ENCODE measurements at places on chromosomes 2 and 18.

- no peak for DNase-seq
Measured at GRCh38 chr2:99651930-99652670, 162.3 kb upstream of the REV1 start.

GRCh38 chr2:63399156-63399555 lies 189.1 kb downstream of the WDPCP start:
- DNase-seq = no peak

- DNase-seq = no peak
Measured at GRCh38 chr2:9327873-9328352, 95.4 kb downstream of the ITGB1BP1 start.

GRCh38 chr18:8080092-8080491 lies 513.0 kb downstream of the PTPRM start:
- DNase-seq = no peak

DNA sequence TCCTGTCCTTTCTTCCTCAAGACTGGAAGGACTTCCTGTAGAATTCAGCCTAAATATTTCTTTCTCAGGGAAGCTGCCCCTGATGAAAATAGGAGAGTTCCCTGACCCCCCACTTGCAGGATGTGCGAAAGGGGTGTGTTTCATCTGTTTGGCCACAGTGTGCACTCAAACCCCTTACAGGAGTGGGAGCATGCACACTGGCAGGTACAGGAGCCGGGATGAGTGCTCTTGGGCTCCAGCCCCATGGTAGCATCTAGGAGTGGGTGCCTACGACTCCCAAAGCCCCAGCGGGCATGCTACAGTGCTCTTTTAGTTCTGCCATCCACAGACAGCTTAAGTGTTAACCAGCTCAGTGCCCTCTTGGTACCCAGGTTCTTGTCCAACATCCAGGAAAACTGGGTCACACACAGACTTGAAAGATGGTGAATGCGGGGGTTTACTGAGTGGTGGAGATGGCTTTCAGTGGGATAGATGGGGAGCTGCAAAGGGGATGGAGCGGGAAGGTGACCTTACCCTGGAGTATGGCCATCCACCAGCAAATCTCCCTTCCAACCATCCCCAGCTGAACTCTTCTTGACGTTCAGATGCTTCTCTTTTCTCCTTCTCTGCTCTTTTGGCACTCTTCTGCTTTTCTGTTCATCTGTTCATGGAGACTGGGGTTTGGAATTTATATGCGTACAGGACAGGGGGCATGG lies 295.0 kb upstream of the NCKAP5 start:
- no peak for DNase-seq

DNA sequence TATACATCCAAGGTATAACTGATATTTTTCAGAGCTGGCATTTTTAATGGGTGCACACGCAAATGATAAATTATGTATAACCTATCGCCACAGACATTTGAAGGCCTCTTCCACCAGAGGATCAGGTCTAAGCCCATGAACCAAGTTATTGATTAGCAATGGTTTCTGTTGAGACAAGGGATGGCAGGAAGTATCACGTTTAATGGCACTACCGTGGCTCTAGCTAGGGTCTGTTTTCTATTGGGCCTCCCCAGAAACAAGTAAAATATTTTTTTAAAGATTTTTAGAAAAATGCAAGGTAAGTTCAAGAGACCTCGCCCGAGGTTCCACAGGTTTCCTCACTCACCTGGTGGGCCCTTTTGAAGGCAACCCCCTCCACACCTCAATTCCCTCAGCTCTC lies 667 bp downstream of the GFPT1 start:
- DNase-seq = no peak

DNA sequence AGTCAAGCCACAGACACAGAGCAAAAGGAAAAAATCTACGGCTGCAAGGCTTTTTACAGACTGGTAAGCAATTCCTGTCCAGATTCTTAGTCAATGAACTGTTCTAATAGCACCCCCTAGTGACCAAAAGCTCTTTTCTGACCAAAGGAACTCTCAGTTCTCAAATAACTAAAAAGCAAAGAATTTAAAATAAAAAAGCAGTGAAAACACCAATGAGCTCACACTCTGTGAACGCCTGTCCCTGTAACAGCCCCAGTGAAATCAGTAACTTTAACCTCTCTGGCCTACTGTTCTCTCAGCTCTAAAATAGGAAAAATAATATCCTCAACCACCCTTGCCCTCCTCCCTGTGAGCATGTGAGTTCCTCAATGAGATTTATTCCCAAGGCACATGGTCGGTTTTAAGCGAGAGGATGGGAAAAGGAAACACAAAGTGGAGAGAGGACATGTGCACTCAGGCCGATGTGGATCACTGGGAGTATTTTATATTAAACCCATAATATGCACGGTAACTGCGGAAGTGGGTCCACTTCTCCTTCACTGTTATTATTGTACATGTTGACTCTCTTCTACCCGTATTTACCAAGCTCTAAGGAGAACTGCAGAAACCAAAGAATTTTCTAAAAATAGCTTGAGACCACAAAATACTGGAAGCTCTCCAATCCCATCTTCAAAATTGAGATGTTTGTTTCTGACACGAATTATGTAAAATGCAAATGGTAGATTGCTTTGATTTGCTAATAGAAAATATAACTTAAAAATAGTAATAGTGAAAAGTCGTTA lies 128.5 kb downstream of the STK39 start:
- peak; percentile 24 for DNase-seq

DNA sequence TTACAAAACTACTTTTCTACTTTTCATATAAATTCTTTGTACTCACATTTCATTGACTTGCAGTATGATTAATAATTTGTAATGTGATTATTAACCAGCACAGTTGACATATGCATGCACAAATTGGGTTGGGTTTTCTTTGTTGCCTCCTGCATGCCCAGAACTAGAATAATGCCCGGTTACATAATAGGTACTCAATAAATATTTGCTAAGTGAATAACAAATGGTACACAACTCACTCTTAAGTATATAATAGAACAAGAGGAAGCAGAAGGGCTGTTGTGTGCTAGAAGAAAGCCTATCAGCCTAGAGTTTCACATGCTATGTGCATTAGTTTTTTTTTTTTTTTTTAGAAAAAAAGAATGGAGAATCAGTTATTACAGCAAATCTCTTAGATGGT lies 9.3 kb downstream of the RDH14 start:
- no peak for DNase-seq

DNA sequence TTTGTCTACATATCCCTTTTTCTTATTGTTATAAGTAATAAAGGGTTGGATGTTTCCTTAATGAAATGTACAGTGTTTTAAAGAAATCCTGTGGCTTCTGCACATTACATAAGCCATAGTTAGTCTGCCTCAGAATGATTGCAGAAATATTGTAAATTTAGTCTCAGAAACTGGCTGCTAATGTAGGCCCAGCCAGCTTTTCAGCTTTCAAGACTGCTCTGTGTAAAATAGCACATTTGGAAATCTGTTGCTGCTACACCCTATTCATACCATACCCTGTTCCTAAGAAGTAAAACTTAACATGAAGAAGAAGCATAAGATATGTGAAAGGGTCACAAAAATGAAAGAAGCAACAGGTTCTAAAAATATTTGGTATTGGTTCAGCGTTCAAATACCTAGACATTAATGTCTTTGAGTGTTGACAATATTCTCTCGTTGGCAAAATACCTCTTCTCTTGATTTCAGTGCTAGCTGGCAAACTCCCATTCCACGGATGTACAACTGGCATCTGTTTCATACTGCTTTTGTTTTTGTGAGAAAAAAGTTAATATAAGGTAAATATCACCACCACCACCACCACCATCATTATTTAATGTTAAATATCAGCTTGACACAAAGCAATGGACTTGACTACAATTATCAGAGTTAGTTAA lies 19.2 kb upstream of the NCKAP1 start:
- DNase-seq = no peak

DNA sequence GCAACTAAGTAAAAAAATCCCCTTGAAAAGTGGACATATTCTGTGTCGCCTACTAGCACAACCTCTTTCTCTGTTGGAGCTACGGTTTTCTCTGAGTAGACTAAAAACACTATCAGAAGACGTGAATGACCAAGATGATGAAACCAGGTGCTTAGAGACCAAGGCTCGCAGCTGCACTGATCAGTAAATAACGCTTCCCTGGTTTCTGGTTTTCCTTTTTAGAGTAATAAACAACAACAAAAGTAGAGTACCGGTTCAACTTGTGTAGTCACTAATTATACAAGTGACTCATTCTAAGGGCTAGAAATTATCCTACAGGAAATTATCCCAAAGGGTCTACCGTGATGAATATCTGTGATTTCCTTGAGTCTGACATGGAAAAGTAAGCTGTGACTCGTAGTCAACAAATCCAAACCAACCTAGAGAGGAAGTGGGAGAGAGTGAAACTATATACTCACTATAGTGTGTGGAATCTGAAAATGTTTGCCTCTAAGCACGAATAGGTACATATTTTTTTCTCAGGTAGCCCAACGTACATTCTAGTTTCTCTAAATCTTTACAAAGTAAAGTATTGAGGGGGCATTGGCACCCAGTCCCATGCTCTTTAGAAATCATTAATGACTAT lies 17.8 kb downstream of the RASGRP3 start:
- no peak for DNase-seq

- no peak for DNase-seq
Measured at GRCh38 chr2:65992198-65992554, 442.7 kb upstream of the MEIS1 start.

DNA sequence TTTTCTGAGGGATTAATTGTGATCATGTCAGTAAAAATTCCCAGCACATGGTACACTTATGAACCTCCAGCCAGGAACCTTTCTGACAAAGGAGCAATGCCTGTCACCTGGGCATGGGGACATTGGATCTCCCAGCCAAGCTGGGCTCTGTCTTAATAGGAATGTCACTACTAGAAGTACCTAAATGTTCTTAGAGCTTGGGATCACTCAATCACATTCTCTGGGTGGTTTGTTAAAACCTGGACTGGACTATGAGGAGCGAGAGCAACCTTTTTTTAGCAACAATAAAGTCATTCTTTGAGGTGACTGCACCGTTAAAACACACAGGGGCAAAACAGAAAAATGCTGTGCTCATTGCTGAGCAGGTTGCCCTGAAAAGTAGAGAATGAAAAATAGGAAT lies 6.4 kb upstream of the PPP1CB start:
- DNase-seq = no peak

GRCh38 chr2:28377984-28378678 lies 14.5 kb upstream of the FOSL2 start:
- DNase-seq = no peak

- no peak for DNase-seq
Measured at GRCh38 chr2:222430681-222431080, 6.3 kb downstream of the SGPP2 start.

- no peak for DNase-seq
Measured at GRCh38 chr2:216596236-216596979, 36.8 kb upstream of the IGFBP2 start.

DNA sequence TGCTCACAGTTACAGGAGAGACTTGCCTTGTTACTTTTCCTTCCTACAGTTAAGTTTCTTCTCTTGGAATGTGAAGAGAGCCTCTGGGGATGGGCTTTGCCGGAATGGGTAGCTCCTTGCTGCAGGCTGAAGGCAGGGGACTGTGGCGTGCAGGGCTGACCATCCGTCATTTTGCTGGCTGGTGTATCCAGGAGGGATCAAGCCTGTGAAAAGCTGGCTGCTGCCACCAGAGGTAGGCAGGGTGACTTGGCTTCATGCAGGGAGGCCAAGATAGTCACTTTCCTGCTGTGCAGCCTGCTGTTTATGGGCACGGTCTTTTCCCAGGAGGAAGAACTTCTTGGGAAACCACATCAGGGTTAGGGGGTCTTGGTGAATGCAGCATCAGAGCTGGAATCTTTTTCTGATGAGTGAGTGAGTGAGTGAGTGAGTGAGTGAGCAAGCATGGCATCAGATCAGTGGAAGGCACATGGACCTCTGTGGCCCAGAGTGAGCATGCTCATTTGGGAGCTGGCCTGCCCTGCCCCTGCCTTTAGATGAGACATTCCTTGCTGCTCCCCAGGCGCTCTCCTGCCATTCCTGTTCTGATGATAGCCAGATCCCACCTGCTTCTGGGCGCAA lies 33.0 kb downstream of the FHOD3 start:
- DNase-seq = no peak

GRCh38 chr2:205903549-205904129 lies 182.3 kb downstream of the INO80D start:
- no peak for DNase-seq

DNA sequence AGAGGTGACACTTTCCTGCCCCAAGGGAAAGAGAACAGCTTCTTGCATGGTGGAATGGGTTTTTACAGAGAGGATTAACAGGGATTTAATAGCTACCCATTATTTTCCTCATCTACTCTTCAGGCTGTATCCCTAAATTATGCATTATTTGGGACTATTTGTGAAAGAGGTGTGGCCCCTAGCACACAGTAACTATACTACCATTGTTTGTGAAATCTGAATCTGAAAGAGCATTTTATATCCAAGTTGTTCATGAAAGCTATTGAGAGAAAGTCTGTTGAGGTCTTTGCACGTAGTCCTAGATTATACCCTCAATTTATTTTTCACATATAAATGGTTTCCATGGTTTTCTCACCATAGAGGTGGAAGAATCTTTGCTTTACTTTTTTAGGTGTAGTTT lies 78.1 kb downstream of the SPTBN1 start:
- no peak for DNase-seq

GRCh38 chr2:225124311-225125017 lies 82.2 kb upstream of the DOCK10 start:
- DNase-seq = no peak

- DNase-seq = no peak
Measured at GRCh38 chr2:9071584-9072124, 68.2 kb upstream of the MBOAT2 start.

DNA sequence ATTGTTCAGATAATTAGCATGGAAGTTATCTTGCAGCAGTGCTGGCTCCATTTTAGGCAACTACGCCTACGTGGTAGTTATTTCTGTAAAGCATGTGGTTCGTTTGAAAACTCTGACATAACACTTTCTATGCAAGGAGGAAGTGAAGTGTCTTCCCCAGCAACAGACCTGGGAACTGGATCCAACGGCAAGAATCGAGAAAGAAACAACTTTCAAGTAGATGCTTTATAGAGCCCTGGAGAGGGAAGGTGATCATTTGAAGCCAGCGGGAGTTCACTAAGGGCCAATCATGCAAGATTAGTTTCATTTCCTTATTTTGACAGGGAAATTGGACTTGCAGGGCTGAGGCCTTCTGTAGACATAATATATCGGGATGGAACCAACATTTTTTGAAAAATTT lies 218.3 kb downstream of the ACKR3 start:
- peak; percentile 24 for DNase-seq

- no peak for DNase-seq
Measured at GRCh38 chr18:34261865-34262780, 37.4 kb upstream of the NOL4 start.
